ENCODE measurements at places on chromosomes 11 and 22.

DNA sequence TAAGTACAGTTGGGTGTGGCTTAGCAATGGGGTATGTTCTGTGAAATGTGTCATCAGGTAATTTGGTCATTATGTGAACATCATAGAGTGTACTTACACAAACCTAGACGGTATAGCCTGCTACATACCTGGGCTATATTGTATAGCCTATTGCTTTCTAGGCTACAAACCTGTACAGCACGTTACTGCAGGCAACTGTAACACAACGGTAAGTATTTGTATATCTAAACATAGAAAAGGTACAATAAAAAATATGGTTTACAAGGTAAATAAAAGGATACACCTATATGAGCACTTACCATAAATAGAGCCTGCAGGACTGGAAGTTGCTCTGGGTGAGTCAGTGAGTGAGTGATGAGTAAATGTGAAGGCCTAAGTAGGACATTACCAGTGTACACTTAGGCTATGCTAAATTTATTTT is 73.1 kb upstream of the GDPD4 start:
- no peak for DNase-seq

DNA sequence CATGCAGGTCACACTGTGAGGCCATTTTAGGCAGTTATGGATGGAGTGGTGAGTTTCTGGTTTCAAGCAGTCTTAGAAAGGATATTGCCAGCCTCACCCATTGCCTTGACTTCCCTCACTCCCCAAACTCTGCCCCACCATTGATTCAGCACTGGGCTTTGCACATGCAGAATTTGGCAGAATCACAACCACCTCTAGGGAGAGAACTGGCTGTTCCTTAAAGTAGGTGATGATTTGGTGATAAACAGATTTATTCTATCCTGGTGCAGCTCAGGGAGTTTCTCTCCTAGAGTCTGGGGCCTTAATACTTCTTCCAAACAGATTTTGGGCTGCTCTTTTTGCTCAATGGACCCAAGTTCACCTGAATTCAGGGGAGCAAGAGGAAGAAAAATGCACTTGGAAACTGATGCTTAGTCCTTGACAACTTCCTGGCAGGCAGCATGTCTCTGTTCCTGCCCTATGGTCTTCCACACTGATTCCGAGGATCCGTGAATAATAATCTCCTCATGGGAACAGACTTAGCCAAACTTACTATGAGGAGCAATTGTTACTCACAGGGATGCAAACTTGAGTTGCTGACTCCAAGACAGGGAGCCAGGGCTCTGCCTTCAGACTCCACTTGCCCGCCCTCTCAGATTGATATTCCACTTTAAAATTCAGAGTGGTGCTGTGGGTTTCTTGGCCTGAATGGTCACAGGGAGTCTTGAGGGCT is 129.7 kb upstream of the PARVA start:
- DNase-seq = no peak

DNA sequence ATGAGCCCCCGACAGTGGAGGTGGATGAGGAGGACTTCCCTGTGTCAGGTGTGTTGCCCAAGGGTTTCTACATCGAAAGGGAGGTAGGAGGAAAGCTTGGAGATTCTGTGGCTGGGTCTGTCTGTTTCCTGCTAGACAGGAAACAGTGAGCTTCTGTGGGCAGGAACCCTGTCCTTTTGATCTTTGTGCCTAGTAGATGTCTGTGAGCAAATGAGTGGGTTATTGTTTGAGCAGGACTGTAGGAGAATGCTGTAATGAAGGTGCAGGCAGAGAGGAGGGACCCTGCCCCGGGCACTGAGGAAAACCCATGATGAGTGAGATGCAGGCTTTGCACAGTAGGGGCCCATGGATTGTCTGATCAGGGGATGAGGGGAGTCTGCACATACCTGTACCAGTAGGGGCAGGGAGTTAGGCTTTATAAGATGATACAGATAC is 14.0 kb downstream of the USP35 start:
- no peak for DNase-seq

DNA sequence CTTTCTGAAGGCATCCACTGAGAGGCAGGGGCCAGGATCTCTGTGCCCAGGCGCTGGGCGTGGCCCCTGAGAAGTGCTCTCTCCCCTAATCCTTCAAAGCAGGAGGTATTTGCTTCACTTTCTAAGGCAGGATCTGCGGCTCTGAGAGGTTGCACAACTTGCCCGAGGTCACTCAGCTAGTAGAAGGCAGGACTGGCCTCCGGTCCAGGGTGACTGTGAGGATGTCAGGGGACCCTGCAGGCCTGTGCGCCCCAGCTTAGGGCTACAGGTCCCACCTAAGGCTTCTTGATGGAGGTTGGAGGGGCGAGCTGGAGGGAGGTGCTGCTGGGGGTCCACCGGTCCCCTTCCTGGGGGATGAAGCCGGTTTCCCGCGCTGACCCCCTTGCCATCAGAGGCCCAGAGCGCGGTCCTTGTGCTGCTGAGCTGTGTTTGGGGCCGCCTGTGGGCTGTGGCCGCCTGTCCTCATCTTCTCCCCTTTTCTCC is 979 bp downstream of the SMIM38 start:
- no peak for DNase-seq

DNA sequence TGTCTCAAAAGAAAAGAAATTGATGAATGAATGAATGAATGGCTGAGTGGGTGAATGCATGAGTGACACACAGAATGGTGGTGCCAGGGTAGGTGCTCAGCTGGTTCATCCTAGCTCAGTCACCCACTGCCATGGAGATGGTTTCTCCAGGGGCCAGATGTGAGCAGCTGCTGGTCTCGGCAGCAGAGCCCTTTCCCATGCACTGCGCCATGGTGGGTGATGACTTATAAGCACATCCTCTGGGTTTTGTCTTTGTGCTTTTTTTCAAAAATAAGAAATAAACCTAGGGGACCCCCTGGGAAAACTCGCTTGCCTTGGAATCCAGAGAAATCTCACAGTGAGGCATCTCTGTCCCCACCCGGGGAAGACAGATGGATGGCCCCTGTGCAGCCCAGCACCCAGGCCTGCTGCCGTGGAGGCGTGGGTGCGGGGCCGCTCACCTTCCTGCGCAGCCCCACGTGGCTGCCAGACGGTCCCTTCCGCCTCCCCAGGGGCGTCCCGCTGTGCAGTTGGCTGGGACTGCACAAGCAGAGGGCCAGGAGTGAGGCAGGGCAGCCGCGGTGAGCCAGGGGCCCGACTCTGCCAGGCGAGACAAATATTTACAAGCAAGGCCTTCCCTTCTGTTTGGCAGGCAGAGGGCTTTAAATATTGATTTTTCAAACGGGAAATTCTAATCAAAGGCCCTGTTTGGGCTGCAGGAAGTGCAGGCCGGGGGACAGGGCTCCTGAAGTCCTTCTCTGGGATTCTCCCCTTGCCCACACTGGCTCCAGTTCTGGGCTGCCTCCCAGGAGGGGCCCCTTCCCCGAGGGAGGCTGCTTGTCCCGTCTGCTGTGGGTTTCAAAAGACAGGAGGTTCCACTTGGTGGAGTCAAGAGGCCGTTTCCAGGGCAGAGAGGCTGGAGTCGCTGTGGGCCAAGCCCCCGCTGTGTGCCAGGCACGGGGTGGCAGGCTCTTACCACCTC is 24.3 kb downstream of the MPPED1 start:
- peak; percentile 6 for DNase-seq

DNA sequence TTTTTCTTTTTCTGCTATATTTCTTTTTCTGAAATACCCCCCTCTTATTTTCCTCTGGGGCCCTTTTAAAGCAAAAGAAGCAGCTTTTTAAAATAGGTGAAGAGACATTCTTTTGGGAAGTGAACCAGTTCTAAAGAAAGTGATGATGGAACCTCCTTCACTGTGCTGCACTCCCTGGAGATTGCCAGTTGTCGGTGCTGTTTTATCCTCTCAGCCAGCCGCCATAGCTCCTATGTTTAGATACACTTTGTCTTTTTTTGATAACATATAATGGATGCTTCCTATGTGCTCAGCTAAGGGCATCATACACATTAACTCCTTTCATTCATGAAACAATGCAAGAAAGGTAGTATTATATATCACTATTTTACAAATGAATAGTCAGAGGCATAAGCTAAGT is 14.0 kb downstream of the CFAP300 start:
- DNase-seq = no peak

DNA sequence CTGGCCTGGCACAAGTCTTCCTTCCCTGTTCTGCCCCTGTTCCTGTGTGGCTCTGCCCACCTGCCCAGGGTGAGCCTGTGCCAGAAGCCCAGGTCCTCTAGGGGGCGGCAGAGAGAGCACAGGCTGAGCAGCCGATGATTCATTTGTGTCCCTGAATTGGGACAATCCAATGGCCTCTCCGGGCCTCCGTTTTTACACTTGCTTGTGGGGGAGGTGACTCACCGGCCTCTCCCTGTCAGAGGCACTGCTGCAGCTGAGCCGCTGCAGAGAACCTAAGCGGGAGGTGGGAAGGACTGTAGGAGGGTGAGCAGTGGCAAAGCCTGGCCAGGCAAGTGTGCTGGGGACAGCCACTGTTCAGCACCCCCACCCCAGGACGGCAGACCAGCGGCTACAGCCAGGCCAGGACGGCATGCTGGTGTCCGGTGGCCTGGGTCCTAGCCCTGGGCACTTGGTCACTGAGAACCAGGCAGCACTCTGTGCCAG is 65.2 kb upstream of the LMO1 start:
- DNase-seq = no peak

Data from cerebellar nuclear complex (tissue), 1 donor.